ENCODE measurements at places on chromosomes 7 and 10. TPM values are rescaled to one million over a fixed set of nuclear protein-coding genes. Genes with fewer than 3 reads are reported as not detected.

DNA sequence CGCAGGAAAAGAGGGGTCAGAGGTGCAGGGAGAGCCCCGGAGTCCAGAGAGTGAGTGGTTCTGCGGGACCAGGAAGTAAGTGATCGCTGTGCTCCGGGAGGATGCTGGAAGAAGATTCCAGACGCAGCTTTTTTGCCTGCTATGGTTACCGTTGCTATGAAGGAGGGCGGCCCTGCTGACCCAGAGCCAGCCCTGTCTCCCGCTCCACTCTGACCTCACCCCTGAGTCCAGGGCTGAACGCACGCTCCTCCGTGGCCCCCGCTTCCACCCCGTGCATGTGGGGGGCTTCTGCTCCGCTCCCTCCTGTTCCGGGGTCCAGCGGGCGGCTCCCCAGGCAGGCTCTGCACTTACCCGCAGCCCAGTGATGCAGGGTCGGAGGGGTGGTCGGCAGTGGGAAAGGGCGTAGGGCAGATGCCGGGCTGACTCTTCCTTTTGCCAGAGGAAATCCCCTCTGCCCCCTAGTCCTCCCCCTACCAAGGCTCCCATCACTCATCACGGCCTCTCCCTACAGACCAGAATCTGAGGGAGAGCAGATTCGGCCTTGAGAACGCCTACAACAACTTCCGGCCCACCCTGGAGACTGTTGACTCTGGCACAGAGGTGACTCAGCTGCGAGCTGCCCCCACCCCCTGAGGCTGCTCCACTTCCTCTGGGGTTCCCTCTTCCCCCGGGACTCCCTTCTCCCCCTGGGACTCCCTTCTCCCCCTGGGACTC is 2.7 kb upstream of the MUC17 start:
- DNase-seq, result peak; percentile 60

ANKRD30A gene
- not detected for total RNA-seq

DNA sequence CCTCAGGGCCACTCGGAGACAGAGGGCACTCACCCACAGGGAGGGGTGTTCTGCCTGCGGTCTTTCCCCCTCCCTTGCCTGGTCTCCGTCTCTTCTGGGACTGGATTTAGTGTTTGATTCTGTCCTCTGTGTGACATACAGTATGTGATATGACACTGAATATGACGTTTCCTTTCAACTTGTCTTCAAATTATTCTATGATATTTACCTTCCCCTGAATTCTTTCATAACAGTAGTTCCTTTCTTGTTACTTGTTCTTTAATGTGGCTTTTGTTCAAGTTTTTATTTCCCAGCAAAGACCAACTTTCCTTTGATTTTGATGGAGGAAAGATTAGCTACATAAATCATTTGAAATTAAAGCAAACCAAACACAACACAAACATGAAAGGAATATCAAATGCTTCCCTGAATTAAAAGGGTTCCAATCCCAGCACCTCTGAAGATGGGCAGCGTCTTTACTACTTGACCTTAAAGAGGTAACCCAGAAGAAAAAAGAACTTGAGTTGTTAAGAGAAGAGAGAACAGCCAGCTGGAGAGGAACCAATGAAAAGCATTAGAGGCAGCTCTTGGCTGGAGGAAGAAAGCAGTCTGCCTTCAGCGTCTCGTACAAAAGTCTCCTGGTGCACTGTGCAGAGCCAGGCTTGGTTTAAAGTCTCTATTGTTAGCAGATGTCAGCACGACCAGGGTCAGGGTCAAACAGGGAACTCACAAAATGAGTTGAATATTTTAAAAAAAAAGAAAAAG is 18.3 kb upstream of the RHEB start:
- DNase-seq, result no peak

HMX2 gene
- 6.0 TPM for total RNA-seq

DNA sequence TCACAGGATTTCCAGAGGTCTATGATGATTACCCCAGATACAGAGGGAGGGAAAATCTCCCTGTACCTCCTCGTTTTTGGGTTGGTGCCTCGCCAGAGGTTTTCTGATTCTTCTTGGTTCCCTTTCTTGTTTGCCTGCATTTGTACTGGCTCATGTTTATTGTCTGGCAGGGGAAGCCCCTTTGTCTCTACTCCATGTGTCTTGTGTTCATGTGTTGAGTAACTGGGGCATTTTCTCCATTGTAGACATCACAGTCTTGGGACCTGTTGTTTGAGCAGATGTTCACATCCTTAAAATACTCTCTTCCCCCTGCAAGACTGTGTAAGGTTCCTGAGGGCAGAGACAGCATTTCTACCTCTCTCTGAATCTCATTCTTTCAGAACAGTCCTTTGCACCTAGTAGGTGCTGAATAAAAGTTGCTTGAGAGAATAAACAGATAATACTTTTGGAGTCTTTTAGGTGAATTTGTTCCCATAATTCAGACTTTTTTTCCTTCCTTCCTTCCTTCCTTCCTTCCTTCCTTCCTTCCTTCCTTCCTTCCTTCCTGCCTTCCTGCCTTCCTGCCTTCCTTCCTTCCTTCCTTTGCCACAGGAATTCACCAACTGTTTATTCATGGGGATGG is 25.1 kb downstream of the CDK14 start:
- no peak for DNase-seq

- DNase-seq, result no peak
Measured at GRCh38 chr10:68628576-68629127, 68.5 kb downstream of the TET1 start.
